ENCODE measurements at places on chromosomes 2 and 18.

DNA sequence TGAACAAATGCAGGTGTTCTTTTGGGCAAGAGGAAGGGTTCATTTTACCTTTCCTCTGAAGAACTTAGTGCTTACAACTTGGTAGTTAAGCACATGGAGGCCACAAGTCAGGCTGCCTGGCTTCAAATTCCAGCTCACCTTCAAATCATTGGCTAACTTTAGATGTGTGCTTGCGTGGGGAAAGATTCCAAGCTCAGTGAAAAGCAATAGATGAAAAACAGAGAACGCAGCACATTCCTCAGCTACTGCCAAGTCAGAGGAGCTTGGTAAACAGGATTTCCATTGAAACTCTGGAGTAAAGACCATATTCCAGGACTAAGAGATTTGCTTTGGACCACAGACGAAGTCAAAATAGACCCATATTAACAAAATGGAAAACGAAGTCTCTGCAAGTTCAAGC is 96.3 kb upstream of the ASB18 start:
- no peak for DNase-seq

DNA sequence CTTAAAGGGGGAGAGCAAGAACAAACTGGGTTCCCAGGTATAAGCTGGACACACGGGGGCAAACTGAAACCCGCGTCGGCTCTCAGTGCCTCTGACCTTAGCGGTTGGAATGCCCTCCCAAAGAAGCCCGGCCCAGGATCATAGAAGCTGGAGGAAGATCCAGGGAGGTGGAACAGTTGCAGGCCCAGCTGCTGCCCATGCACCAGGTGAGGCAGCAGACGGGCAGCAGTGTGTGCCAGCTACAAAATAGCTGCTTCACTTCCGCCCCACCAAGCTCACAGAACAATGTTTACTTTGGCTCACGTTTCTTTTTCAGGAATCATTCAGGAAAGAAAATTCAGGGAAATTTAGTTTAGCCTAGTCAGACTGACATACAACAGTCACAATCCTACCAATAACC is 3.9 kb upstream of the ERMN start:
- DNase-seq = no peak

DNA sequence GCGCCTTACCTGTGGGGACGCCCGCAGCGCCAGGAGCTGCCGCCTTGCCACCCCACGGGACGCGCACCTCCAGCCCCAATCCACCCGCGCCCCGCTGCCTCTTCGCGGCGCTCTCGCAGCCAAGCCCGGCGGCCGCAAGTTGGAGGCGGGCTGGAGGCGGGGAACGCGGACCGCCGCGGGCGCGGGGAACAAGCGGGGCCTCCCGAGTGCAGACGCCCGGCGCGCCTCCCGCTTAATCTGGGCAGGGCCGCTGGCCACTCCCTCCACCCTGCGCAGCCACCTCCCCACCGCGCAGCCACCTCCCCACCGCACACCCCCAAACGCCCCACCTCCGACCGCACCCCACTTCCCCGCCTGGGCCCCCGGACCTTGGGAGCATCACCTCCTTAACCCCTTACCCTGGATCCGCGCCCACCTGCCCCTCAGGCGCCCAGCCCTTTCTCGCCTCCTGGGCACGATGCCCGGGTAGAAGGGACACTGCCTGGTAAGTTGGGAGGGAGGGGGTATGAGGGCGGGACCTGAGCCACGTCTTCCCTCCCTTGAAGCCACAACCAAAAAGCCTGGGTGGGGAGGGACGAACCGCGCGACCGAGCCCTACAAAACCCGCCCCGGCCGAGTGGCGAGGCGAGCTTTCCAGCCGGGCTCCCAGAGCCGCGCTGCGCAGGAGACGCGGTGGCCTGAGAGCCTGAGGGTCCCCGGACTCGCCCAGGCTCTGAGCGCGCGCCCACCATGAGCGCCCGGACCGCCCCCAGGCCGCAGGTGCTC is at the start of the genes COL4A3 and COL4A4:
TSS of gene COL4A3 (plus strand) at position 627 of the 765 bp plus-strand sequence. CDS start at position 730, 103 bp downstream.
TSS of gene COL4A4 (minus strand) at position 208 of the 765 bp plus-strand sequence. CDS start 16,722 bp downstream, outside the sequence.
- peak; percentile 12 for DNase-seq

- DNase-seq = no peak
Observed at GRCh38 chr18:11495441-11495840, 114.0 kb upstream of the SLC35G4 start.

- DNase-seq = no peak
Observed at GRCh38 chr18:24033641-24034412, 19.3 kb downstream of the TTC39C start.

DNA sequence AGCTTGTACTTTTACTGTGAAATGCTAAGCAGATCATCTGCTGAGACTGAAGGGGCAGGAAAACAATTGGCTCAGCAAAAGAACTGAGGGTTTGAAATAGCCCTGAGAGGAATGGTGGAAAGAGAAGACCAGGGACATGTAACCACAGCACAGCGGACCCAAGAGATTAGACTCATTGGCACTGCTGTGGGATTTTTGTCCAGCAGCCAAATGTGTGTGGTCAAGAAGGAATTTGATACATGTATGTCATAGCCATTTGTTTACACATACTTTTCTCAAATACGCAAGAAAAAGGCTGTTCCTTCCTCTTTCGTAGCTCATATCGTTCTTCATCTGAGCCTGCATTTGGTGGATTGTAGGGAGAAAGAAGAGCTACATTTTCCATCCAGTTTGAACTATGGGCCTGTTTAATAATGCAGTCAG is 73.8 kb downstream of the TRABD2A start:
- DNase-seq = peak; percentile 74

- DNase-seq = no peak
Observed at GRCh38 chr2:23423062-23423872, 38.3 kb downstream of the KLHL29 start.

DNA sequence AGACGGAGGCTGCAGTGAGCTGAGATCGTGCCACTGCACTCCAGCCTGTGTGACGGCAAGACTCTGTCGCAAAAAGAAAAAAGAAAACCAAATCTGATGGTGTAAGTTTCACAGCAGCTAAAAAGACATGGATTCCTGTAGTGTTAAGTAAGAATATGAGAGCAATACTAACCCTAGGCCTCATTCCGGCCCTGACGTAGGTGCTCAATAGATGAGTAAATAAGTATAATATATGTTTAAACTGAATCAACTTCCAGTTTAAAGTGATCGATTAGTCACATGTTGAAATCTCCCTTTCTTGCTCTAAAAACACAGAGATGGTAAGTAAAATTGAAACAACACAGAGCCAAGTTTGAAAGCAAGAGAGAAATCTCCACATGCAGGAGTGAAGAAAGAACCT is 8.0 kb downstream of the ME2 start:
- DNase-seq = no peak

DNA sequence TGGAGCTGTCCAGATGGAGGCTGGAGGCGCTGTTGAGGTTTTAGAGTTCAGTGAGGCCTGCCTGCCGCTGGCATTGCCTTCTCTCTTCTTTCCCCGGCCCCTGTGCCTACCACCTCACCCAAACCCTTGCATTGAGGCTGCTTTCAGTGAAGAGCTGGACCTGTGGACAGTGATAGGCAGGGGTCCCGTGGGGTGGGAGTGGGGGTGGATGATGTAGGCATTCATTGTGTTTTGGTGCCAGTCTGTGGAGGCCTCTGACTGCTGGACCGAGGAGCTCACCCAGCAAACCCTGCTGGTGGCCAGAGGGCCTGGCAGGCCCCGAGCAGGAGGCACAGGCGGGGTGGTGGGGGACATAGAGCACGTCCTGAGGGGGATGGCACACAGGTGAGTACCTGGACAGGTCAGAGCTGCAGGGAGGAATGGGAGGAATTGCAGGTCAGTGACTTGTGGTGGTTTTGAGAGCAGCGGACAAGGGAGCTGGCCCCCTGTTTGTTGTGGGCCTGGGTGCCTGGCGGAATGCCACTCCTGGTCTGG is 35.6 kb downstream of the NGEF start:
- no peak for DNase-seq

GRCh38 chr18:12769136-12769535 is 66.3 kb downstream of the PSMG2 start:
- no peak for DNase-seq

DNA sequence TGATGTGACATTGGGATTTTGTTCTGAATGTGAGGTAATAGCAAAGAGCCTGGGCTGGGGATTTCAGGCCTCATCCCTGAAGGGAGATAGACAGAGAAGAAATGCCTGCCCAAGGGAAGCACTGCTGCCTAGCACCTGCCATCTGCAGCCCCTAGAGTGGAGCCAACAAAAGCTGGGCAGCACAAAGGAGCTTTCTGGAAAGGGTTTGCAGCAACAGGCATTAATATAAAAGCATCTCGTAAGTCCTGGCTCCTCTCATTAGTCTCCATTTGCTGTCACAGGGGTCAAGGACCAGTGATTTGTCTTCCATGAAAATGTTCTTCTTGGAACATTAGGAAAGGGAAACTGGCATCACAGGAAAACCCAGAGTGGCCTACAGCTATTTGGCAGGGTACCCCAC is 157.2 kb upstream of the SLC14A2 start:
- no peak for DNase-seq

DNA sequence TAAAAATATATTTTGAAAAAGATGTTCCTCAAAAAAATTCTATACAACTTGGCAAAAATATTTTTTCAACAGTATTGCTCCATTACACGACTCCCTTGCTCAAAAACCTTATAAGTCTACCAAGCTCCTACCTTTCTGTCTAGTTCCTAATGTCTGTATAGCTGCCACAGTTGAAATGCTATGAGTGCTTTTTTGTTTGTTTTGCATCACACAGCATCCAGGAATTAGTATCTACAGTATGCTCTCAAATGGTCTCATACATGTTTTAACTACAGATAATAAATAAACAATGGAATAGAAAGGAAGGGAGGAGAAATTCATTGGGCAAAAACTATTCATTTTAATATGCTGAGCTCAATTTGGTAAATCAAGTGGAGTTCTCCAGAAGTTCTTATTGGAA is 17.3 kb downstream of the ACADL start:
- DNase-seq = no peak

- DNase-seq = peak; percentile 48
Observed at GRCh38 chr2:228541789-228542188, 360.3 kb upstream of the SPHKAP start.

DNA sequence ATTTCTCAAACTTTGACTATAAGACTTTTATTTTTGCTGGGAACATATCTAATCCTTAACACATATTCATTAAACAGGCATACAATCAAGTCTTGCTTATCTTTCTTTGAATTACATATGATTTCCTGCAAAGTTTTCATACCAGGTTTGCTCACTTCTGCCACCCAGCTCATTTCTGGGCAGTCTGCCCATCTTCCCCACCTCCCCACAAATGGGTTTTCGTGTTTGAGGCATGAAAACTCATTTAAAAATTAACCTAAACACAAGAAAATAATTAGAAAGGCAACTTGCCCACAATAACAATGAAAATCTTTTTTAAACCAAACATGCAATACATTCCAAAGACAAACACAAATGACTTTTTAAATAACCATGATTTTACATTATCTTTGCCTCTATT is 3.4 kb downstream of the CHST9 start:
- DNase-seq = no peak

GRCh38 chr18:72727038-72727655 is 140.6 kb downstream of the NETO1 start:
- peak; percentile 29 for DNase-seq

- no peak for DNase-seq
Observed at GRCh38 chr2:77629539-77629938, 107.4 kb upstream of the LRRTM4 start.

DNA sequence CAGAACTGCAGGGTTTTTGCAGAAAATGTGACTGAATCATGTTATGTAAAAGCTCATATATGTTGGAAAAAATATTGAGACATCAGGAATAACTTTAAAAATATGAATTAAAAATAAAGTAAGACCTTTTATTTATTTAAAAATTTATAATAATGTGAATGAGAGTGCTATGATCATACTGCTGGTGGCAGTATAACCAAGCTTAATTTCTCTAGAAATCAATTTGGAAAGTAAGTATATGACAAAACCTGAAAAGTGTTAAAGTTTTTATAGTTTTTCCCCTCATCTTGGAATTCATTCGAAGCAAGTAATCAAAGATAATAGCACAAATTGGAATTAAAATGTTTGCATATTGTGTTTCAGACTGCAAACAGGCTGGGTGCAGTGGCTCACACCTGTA is 7.5 kb downstream of the SLC39A10 start:
- DNase-seq = no peak

GRCh38 chr2:72778410-72778809 is 47.4 kb downstream of the EXOC6B start:
- peak; percentile 64 for DNase-seq

- peak; percentile 94 for DNase-seq
Observed at GRCh38 chr2:12702168-12703121, 14.3 kb upstream of the TRIB2 start.

DNA sequence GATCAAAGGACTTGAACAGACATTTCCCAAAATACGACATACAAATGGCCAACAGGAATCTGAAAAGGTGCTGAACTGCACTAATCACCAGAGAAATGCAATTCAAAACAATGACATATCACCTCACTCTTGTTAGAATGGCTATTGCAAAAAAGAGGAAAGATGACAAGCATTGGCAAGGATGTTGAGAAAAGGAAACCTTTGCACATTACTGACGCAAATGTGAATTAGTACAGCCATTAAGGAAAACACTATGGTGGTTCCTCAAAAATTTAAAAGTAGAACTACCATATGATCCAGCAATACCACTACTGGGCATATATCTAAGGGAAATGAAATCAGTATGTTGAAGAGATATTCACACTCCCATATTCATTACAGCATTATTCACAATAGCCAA is 57.7 kb upstream of the ASPRV1 start:
- DNase-seq = no peak

GRCh38 chr2:138510319-138510718 is 8.7 kb downstream of the SPOPL start:
- DNase-seq = no peak

GRCh38 chr2:226655871-226656270 is 143.7 kb downstream of the IRS1 start:
- DNase-seq = no peak

GRCh38 chr2:71948781-71949536 is 198.7 kb downstream of the CYP26B1 start:
- DNase-seq = no peak

DNA sequence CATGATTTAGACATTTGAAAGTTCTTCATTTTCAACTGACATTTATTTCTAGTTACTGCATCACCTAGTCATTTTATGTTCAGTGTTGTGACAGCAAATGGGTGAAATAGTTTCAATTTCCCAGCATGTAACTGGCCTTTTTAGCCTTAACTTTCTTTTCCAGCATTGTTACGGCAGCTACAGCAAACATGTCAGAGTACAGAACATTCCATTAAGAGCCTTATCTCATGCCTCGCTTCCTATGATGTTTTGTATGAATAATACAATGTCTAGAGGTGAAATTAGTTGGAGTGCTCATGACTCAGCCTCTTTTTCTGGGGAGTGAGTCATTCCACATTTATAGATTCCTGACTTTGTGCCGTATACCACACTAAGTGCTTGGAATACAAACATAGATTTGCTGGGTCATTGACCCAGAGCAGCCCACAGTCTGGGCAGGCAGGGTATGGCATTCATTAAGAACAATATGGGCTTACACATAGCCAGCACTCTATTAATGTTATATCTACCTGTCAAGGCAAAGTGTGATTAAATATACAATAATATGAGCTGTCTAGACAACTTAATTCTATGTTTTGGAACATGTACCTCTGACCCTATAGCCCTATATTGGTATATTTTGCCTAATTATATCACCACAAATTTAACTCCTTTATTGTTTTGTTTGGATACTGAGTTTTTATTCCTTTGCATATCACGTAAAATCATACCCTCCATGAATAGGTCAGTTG is 72.2 kb downstream of the MAP2 start:
- peak; percentile 95 for DNase-seq
